C1 segment of cervical spinal cord (tissue), 14 donors: ENCODE measurements at places on chromosomes 5 and 9.

GRCh38 chr5:32190095-32190494 is 16.0 kb upstream of the GOLPH3 start:
- no peak for DNase-seq

- no peak for DNase-seq
Observed at GRCh38 chr9:129323999-129324553, 146.0 kb upstream of the IER5L start.

DNA sequence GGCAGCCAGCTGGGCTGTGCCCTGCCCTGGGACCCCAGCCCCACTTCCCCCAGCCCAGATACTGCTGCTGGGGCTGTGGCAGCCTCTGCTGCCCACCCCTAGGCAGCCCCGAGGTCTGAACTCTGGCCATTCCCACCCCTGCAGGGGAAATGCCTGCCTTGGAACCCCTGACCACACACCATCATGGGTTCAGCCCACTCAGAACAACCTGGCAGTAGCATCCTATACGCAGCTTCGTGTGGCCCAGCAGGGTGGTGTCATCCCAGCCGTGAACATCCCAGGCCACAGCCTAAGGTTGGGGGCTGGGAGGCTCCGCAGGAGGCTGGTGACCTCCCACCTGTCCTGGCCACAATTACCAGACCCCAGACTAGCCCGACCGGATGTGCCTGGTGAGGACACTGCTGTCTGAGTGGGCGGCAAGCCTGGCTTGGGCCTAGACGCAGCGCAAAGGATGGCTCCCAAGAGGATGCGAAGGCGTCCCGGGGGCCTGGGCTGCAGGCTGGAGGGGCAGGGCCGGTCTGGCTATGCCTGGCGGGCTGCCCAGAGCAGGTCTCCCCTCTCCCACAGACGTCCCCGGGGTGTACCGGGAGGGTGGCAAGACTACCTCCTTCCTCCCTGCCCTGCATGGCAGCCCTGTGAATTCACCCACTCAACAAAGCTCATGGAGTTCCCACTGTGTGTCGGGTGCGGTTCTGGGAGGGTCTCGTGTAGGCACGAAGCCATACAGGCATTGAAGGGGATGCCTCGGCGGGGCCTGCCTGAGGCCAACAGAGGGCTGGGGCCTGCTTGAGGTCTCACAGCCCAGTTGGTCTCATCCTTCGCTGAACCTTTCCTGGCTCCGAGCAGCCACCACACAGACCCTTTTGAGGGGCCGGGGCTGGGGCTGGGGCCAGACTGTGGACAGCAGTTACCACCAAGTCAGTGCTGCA is 1.5 kb upstream of the SLC34A3 start:
- DNase-seq = no peak

- DNase-seq = no peak
Observed at GRCh38 chr9:23160491-23160890, 665.5 kb downstream of the ELAVL2 start.

- no peak for DNase-seq
Observed at GRCh38 chr5:50768634-50769033, 102.2 kb downstream of the PARP8 start.
